IMR-90 (cell line): ENCODE measurements at places on chromosomes 13 and 19. TPM values are rescaled to one million over a fixed set of nuclear protein-coding genes. Genes with fewer than 3 reads are reported as not detected.

Gene RASGRP4
- not detected in 2 replicates for total RNA-seq

Gene CGB5
- not detected in 2 replicates for total RNA-seq

Gene AKAP8
- 12.2 and 16.9 TPM in 2 replicates for total RNA-seq

Gene CCDC70
- total RNA-seq: not detected in 2 replicates

Gene KLK12
- not detected in 2 replicates for total RNA-seq

Gene FGF22
- not detected in 2 replicates for total RNA-seq

Gene ZNF585A
- 7.2 and 9.5 TPM in 2 replicates for total RNA-seq

Gene FBXO27
- under 0.01 and 0.18 TPM in 2 replicates for total RNA-seq

Gene ZNF787
- 4.8 and 5.6 TPM in 2 replicates for total RNA-seq

Gene FKBP8
- 134 and 153 TPM in 2 replicates for total RNA-seq
